Sciatic nerve (tissue), 2 donors: ENCODE measurements at places on chromosomes 5 and 9. TPM values are rescaled to one million over a fixed set of nuclear protein-coding genes. Genes with fewer than 3 reads are reported as not detected.

The SAPCD2 gene
- 0.36 TPM for total RNA-seq

- no peak for DNase-seq
Measured at GRCh38 chr5:177437623-177438022, 9.0 kb upstream of the PRR7 start.

The SPATA31D4 gene
- total RNA-seq, result not detected

- no peak for DNase-seq
Measured at GRCh38 chr5:87121304-87122150, 146.2 kb upstream of the RASA1 start.

- DNase-seq, result no peak
Measured at GRCh38 chr9:137049544-137050449, 3.8 kb upstream of the NPDC1 start.

DNA sequence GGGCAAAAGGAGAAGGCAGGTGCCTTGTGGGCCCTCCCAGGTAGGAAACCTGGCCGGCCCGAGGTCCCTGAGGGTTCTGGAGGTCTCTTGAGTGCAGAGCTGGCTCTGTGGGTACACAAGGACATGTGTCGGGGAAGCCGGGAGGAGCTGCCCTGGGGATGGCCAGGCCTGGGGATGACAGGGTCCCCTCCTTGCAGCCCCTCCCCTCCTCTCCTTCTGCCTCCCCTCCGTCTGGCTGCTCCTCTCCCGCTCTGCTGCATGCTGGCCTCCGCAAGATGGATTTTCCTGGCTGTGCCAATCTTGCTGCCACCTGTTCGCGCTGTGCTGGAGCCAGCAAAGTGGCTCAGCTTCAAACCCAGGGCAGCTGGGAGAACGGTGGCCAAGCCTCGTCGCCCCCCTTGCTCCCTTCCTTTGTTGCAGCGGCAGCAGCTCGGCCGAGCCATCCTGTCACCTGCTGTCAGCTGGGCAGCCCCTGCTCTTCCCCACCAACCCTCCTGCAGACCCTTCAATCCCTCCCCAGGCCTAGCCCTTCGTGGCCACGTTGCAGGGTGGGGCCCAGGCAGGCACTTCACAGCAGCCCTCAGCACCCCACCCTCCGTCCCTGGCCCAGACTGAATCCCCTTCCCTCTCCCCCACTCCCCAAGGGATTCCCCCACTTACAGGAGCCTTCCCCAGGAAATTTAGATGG lies 17.6 kb upstream of the UNC5A start:
- DNase-seq, result no peak

DNA sequence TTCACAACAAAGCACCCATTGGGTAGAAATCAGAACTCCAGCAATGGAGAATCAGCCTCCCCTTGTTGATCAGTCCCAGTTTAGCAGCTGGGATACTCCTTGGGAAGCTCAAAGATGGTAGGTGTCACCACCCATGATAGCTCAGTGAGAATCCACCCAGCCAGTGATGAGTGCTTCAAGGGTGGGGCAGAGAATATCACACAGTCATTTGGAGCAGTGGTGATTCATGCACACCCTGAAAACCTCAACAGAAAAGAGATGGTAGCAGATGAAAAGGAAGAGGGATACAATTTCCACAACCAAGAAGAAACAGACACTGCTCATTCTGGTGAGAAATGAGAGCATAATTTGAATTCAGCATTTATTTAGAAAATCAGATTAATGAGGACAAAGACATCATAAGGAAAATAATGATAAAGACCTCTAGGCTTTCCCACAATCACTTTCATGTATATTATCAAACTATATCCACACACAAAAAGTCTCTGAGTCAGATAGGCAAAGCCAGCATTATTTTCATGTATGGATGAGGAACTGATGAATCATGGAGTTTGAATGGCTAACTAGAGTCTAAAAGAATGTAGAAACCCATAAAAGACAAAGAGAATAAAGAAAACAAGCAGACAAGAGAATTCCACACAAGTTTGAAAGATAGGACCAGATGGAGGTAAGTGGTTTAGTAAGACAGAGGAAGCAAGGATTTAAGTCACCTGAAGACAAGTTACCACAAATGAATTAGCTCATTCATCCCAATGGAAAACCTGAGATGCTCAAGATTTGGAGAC lies 82.9 kb downstream of the FEM1C start:
- DNase-seq, result no peak

DNA sequence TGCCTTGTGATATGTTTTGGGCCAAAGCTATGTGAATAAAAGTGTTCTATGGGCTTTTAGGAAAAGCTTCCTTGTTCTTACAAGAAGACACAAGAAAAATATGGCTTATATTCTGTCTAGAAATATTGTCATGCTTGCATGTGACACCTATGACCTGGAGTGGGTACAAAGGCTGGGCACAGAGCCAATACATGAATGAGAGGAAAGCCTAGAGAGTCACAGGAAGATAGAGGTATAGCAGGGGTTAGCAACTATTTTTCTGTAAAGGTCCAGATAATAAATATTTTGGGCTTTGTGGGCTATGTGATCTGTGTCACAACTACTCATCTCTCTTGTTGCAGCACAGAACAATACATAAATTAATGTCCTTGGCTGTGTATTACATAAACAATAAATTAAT lies 196.6 kb upstream of the CD180 start:
- no peak for DNase-seq

The F2R gene
- total RNA-seq, result 4.7 TPM

DNA sequence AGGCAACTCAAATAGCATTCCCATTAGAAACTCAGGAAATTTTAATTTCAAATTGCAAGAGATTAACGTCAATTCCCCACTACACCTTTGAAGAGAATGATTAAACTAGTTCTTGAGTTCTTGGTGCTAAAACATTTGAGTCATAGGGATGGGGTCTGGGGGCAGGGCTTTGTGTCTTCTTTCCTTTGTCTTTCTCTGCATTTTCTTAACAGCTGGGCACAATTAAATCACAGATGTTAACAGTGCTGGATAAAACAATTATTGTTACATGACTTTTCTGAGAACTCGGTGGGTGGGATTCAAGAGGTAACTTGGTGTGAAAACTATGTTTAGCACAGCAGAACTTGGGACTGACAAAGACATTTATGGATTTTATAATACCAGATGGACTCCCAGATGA lies 351.9 kb upstream of the TNC start:
- DNase-seq, result no peak

The ESM1 gene
- total RNA-seq, result 0.49 TPM

The CAPSL gene
- total RNA-seq, result not detected

DNA sequence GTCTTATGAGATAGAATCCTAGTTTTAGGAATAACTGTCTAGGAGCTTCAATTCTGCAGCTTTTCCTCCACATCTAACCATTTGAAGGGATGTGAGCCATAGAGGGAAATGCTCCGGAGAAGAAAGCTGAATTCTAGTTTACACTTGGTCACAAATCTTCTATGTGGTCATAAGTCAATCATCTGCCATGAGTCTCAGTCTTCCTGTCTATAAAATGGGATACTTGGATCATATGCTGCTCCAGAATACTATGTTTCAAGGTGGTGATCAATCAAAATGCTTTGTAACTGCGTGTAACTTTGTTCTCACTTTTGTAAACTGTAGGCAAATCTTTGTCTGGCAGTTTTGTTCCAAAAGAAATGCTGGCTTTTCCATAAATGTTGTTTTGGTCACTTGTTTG lies 152.0 kb upstream of the SV2C start:
- no peak for DNase-seq

DNA sequence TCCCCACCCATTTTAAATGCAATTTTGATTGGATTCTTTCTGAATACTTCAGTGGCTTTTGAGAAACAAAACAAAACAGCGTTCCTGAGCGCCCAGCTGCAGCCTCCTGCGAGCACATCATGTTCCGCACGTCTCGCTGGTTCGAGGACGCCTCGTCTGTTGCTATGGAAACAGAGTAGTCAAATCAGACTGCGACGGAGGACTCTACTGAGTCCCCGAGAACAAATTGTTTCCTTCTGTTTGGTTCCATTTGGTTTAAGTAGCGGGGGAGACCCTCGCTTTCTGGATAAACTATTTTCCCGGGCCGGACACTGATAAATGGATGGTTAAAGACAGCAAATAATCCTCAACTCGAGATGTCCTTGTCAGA lies 69.0 kb downstream of the SLC28A3 start:
- DNase-seq, result peak; percentile 67

DNA sequence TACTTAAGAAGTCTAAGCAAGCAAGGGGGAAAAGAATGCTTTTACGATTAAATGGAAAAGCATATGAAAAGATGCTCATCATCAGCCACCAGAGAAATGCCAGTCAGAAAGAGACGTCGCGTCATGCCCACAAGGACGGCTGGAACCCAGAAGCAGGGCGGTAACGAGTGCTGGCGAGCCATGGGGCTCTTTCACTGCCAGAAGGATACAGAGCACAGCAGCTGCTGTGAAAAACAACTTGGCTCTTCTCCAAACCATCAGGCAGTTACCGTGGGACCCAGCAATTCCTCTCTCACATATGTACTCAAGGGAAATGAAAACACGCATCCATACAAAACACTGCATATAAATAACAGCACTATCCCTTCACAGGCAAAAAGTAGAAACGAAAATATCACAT lies 95.5 kb downstream of the CAMSAP1 start:
- no peak for DNase-seq

The NMUR2 gene
- not detected for total RNA-seq

The AIF1L gene
- total RNA-seq, result 92.1 TPM

The HMMR gene
- total RNA-seq, result 0.85 TPM

The MEIKIN gene
- not detected for total RNA-seq

The PIK3R1 gene
- 288 TPM for total RNA-seq
